Nephron progenitor cell (in vitro differentiated cells): ENCODE measurements at places on chromosomes 12 and 14.
A peak's percentile ranks its signal among the peaks of the same experiment; 100 is the strongest.

DNA sequence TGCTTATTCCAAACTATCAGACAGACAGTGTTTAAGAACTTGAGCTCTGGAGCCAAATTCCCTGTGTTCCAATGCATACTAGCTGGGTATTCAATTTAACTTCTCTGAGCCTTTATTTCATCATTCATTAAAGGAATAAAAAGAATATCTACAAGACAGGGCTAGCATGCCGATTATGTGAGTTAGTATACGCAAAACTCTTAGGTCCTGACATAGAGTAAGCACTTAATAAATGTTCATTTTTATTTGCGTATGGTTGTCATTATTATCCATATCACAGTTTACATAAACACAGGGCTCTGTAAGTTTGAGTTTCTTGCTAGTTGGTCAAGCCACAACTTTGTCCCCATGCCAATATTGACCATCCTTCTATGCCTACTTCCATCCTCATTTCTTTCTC, 161.5 kb downstream of the NUAK1 start:
- DNase-seq = no peak

DNA sequence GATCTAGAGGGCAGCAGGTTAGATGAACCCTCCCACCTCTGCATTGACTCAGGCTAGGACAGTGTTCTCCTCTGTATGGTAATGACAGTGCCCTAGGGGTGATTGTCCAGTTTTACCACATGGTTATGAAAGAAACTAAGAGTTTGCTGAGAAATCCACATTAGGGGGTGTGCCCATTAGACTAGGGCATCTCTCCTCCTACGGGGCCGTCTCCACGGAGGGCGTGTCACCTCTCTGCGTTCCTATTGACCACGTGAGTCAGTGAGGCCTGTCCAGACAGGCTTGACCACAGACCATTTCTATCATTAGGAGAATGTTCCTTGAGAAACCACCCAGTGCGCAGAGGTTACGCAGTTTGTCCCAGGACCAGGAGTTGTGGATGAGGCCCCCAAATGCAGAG, 8.3 kb downstream of the MVK start:
- no peak for DNase-seq

GRCh38 chr14:100214770-100215083, 24.2 kb upstream of the YY1 start:
- no peak for DNase-seq

- DNase-seq = no peak
These were observed 463.4 kb downstream of the LRFN5 start for GRCh38 chr14:42070031-42070430.

DNA sequence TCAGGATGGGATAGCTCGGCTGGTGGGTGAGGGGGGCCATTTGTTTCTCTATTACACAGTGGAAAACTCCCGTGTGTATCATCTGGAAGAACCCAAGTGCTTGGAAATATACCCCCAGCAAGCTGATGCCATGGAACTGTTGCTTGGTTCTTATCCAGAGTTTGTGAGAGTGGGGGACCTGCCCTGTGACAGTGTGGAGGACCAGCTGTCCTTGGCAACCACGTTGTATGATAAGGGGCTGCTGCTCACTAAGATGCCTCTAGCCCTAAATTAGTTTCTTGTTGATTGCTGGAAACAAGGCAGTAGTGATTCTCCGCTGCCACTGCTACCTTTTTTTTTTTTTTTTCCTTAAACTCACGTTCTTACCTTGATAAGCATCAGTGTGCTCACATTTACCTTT, 1.9 kb downstream of the RIOX1 start:
- DNase-seq = no peak

DNA sequence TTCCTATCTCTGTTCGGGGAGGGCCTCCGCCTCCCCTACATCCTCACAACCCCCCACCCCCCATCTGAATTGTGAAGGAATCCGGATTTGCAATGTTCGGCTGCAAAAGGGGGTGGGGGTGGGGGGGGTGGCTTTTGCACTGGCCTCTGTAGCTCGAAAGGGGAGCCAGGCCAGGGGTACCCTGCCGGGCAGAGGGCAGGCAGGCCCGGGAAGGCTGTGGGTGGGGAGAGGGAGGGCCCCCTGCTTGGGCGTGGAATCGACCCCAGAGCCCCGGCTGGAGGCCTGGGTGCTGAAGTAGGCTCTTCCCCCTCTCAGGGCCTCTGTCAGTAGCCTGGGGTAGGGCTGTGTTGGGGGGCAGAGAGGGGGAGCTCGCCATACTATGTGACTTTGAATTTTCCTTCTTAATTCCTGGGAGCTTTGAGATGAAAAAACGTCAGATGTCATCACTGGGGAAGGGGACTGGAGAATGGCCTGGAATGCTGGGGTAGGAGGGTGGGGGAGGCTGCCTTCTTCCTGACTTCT, 1.1 kb downstream of the LRP1 start:
- DNase-seq = peak; percentile 29

DNA sequence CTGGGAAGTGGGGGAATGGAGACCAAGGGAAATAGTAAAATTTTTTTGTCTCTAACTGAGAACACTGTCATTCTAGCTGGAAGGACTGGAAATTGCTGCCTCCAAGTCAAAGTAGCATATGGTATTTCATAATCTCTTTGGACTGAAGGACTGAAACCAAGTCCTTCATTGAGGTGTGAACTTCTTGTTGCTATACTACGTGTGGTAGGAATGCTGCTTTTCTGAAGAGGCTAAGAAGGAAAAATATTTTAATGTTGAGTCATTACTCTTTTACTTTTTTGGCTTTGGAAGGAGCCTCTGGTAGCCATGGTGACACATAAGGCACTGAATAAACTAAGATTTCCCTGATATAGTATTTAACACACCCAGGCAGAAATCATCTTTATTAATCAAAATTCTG, 465.4 kb downstream of the NPAS3 start:
- no peak for DNase-seq

GRCh38 chr14:42624980-42625761, 1018.5 kb downstream of the LRFN5 start:
- DNase-seq = no peak

GRCh38 chr12:113852264-113852663, 113.9 kb downstream of the RBM19 start:
- DNase-seq = no peak

DNA sequence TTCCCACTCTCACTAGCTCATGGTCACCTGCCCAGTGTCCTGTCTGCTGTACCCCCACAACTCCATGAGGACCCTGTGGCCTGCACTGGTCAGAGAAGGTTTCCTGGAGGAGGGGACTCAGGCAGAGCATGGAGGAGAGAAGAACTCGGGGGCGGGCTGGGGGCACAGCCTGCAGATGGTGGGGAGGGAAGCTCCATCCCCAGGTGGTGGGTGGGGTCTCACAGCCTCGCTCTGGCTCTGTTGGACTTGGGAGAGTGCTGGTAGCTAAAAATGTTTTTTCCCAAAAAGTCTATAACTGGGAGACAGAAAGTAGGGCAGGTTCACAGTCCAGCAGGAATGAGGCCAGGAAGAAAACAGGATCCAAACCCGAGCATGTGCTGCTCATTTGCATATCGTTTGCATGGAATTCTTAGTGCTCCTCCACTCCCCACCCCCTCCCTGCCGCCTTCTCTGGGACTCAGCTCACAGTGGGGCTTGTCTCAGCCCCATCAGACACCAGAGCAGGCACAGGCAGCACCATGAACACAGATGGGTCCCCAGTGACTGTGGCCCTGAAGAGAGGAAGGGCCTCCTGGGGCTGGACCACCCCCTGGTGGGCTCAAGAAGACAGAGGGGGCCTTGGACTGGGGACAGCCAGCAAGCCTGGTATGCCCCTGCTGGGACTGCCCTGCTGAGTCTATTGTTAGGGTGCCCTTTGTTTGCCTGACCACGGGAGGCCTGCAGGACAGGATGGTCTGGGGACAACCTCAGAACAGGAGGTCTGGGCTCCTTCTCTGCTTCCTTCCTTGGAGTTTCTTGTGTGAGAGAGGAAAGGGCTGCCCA, 67.0 kb upstream of the SFSWAP start:
- DNase-seq = no peak

GRCh38 chr12:88955531-88955930, 375.3 kb upstream of the KITLG start:
- no peak for DNase-seq
